Mesenteric fat pad (tissue), 1 donor: ENCODE measurements at places on chromosomes 4 and X. TPM values are rescaled to one million over a fixed set of nuclear protein-coding genes. Genes with fewer than 3 reads are reported as not detected.

- DNase-seq = no peak
These were observed 138.3 kb upstream of the PDHA2 start for GRCh38 chr4:95701500-95702170.

DNA sequence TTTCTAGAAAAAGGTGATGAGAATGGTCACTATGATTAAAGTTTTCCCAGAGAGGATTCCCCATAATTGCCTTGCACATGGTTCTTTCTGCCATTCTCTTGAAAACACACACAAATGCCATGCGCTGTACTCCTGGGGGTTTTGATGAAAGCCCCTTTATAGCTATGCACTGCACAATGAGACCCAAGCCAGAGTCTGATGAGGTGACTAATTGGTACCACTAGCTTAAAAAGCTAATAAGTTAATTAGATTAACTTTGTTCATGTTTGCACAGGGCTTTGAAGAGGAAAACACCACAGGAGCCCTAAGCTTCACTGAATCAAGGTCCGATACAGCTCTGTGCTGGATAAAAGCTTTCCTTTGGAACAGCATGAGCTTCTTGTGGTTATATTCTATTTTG, 132.2 kb downstream of the NKX6-1 start:
- DNase-seq = no peak

The GAGE12E gene
- total RNA-seq = not detected

The TSR2 gene
- 31.4 TPM for total RNA-seq

The TMEM35A gene
- total RNA-seq = 0.19 TPM

The TEX13C gene
- total RNA-seq = not detected

The PAGE5 gene
- not detected for total RNA-seq

The GAGE12F gene
- not detected for total RNA-seq

The UGT2A3 gene
- total RNA-seq = 0.26 TPM
